ENCODE measurements at places on chromosomes 6 and 20. TPM values are rescaled to one million over a fixed set of nuclear protein-coding genes. Genes with fewer than 3 reads are reported as not detected.

- peak; percentile 3 for DNase-seq
Measured at GRCh38 chr6:599576-600448, 57.1 kb downstream of the HUS1B start.

PRPH2 gene
- total RNA-seq = 2.6 TPM

FAM217B gene
- 5.6 TPM for total RNA-seq

CRISP3 gene
- not detected for total RNA-seq

RIPPLY2 gene
- not detected for total RNA-seq

KAT14 gene
- total RNA-seq = 13.9 TPM

GRCh38 chr6:91865889-91866288, 1279.0 kb upstream of the MAP3K7 start:
- DNase-seq = no peak

DNA sequence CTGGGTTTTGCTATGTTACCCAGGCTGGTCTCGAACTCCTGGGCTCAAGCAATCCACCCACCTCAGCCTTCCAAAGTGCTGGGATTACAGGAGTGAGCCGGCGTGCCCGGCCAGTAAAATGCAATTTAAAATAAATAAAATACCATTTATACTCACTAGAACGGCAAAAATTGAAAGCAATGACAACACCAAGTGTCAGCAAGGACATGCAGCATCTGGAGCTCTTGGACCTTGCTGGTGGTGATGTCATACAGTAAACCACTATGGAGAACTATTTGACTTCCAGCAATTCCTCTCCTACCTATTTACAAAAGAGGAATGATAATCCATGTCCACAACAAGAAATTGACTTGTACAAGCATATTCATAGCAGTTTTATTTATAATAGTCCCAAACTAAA, 105.7 kb upstream of the PHACTR1 start:
- DNase-seq = no peak

- peak; percentile 17 for DNase-seq
Measured at GRCh38 chr6:7894262-7895124, 16.1 kb downstream of the TXNDC5 start.

DNA sequence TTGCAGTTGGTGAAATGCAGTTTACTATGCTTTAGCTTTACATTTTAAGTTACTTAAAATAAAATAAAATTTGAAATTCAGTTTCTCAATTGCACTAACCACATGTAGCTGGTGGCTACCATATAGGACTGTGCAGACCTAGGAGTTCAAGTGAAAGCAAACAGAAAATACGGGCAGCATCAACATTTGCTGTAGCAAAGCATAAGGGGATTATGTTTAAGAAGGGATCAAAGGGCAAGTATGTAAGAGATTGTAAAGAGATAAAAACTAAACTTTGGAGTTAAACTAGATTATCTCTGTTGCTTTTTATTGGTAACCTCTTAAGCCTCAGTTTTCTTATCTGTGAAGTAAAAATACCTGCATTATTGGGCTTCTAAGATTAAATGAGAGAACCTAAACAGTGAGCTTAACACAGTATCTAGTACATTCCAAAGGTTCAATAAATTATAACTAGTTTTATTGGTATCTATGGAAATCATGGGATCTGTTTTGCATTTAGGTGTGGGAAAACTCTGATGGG, 81.2 kb downstream of the SPTLC3 start:
- peak; percentile 86 for DNase-seq

JARID2 gene
- total RNA-seq = 9.1 TPM

GRCh38 chr6:12324099-12324498, 33.9 kb downstream of the EDN1 start:
- DNase-seq = peak; percentile 42

- peak; percentile 58 for DNase-seq
Measured at GRCh38 chr6:106324726-106325335, 729 bp downstream of the ATG5 start.

GRCh38 chr20:3901028-3901705, 12.0 kb downstream of the PANK2 start:
- peak; percentile 59 for DNase-seq

DNA sequence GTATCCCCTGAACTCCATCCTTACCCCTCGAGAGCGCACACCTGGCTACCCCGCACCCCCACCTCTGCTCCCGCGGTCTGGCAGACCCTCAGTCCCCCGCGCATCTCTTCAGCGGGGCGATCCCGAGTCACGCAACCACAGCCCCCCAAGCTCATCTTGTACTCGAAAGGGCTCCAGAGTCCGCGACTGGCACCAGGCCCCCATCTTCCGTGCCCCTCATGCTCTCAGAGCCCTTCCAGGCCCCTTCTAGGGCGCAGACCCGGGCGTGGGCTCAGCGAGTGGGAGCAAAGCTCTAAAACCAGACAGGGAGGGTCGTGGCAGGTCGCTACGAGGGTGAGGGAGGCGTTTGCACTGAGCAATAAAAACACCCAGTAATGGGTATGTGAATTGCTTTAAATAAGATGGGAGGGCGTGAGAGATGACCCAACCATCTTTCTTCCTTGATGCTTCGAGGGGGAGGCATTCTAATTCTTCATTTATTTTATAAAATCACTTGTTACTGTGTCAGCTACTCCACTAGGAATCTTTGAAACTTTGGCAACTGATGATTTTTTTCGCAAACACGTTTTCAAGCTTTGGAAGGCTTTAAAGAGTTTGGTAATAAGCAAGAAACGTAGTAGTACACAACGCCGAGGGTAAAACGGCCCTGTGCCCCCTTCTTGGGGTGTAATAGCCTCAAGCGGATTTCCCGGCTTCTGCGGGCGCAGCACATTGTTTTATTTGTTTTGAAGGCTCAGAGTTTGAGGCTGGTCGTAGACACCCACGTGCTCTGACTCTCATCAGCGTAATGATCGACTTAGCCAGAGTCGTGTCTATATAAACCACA, 42.6 kb upstream of the SUPT3H start:
- DNase-seq = peak; percentile 81

DNA sequence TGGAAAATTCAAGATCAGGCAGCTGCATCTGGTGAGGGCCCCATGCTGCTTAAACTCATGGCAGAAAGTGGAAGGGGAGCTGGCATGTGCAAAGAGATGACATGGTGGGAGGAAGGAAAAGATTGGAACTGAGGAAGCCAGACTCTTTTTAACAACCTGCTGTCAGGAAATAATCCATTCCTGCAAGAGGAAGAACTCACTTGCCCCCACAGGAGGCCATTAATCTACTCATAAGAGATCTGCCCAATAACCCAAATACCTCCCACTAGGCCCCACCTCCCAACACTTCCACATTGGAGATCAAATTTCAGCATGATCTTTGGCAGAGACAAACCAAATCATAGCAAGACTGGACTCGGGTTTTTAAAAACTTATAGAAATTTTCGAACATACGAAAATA, 200.5 kb upstream of the KCNQ5 start:
- no peak for DNase-seq

DNA sequence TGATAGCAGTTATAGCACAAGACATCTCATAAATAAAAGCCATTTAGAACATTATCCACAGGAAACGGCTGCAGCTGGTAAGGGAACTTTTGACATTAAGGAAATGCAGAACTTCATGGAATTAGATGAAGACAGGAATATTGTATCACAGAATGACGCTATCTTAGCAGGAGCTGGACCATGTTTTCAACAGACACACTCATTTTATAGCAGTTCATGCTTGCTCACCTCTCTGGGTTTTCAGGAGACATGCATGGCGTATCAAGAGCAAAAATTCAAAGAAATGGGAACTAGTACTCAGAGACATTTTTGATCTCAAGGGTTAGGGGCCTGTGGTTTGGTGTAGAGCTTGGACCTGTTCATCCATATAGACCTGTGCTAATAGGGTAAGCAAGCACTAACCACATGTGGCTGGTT, 125.0 kb downstream of the FYN start:
- DNase-seq = peak; percentile 27

DNA sequence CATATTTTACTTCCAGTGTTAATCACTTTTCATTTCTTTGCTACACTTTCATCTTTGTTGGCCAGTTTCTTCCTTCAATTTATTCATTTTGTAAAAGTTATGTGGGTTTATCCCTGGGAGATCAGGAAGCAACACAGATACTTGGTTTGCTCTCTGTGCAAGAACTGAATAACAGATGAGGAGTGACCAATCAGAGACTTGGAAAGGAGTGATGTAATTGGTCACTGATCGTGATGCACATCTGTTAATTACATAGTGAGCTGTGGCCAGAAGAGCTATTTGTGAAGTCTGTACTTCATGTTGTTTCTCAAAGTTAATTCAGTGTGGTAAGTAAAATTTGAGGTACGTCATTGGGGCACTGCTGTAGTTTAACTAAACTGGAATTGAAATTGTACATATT, 21.3 kb downstream of the ANKRD6 start:
- peak; percentile 9 for DNase-seq

DNA sequence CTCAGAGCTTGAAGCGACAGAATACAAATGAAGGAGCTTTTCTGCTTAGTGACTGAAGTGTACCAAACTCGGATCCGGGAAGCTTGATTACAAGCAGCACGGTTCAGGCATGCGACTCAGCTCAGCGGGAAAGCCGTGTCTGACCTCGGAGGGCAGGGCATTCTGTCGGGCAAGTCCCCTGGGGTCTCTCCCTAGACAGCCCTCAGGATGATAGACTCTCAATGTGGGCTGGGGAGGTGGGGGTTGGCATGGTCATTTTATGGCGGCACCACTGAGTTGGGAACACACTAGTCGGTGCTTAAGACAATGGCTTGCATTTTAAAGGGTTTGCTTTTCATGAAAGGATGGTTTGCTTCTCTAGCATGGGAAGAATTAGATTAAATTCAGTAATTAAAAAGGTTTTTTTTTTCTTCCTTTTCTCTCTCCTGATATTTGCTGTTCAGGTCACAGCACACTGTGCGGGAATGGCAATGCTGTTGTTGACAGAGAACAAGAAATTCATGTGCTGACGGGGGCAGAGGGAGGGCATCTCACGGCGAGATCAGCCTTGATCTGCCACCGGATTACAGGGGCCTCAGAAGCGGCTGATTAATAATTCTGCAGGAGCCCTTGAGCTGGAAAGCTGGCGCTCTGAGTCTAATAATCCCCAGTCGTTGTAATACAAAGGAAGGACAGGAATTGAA, 80.7 kb upstream of the TRAF3IP2 start:
- no peak for DNase-seq

PAX1 gene
- total RNA-seq = not detected

TBCC gene
- total RNA-seq = 38.7 TPM

OXT gene
- not detected for total RNA-seq

DNA sequence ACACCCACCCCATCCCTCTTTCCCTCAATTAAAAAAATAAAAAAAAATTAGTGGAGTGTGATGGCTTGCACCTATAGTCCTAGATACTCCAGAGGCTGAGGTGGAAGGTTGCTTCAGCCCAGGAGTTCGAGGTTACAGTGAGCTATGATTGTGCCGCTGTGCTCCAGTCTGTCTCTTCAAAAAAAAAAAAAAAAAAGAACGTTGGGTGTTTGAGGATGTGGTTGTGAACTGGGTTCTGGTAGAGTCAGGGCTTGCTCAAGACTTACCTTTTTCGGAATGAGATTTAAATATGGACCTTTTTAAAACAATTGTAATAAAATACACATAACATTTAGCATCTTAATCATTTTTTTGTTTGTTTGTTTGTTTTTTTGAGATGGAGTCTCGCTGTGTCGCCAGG, 211.9 kb downstream of the OR2B2 start:
- no peak for DNase-seq

DNA sequence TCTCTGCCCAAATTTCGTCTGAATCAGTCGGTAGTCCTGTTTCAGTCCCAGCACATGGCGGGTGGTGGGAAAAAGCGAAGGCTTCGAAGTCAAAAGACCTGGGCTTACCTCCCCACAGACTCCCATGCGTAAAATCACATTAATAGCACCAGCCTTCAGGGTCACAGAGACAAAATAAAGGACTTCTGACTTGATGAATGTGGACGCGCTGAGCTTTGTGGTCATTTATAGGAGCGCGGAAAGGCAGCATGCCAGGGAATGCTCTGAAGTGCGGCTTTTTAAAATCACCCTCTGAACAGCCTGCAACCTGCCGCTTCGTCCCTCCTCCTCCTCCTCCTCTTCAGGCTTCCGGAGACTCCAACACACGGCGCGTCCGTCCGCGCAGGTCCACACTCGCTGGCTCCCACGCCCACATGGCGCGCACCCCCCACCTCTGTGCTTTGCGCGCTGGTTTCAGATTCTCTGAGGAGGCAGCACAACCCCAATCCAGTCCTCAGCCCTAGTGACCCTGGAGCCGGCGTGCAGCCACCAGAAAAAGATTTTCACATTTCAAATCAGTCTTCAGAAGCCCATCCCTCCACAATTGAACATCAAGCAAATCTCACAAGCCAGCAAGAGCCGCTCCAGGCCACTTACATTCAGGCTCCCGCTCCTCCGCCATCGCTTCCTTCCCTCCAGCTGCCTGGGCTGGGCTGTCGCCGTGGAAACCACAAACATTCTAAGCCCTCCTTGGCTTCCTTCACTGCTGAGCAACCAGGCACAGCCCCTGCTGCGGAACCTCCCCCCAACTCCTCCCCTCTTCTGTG, at the start of gene C6orf118:
C6orf118 (minus strand) TSS at position 680 of the 806 bp plus-strand sequence; CDS start at position 661, 19 bp downstream.
- DNase-seq = peak; percentile 59

BMP2 gene
- 4.3 TPM for total RNA-seq

GRCh38 chr6:33323623-33323948, 6.0 kb upstream of the ZBTB22 start:
- no peak for DNase-seq

CYP39A1 gene
- 2.6 TPM for total RNA-seq

DNA sequence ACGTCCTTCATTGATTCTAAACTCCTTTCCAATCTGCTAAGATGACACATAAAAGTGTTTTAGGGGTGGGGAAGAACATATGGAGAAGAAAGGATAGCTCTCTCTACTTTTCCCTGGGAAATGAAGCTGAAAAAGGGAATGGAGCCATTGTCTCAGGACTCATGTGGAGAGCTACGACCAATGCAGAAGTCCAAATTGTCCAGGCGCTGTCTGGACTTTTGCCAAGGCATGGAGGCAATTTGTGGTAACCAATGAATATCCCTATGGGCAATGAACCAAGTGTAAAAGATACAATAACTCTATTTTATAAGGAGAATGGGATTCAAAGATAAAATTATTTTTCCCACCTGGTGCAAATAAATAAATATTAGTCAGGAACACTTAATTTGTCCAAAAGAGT, 16.1 kb downstream of the FBXL4 start:
- no peak for DNase-seq

TMEM14C gene
- 120 TPM for total RNA-seq

- DNase-seq = no peak
Measured at GRCh38 chr6:25056130-25056529, 120.4 kb upstream of the RIPOR2 start.

NKAIN2 gene
- not detected for total RNA-seq

SNX5 gene
- 88.6 TPM for total RNA-seq

GRCh38 chr6:156867121-156867520, 89.9 kb downstream of the ARID1B start:
- DNase-seq = no peak

- no peak for DNase-seq
Measured at GRCh38 chr6:170165471-170166117, 125.3 kb downstream of the DLL1 start.

- no peak for DNase-seq
Measured at GRCh38 chr20:17177341-17177740, 49.5 kb upstream of the PCSK2 start.

RNF144B gene
- total RNA-seq = 0.97 TPM

- DNase-seq = no peak
Measured at GRCh38 chr6:97078791-97079190, 154.3 kb downstream of the KLHL32 start.
